Left ventricle myocardium inferior (tissue), 1 donor: ENCODE measurements at places on chromosomes 2 and 18.
A peak's percentile ranks its signal among the peaks of the same experiment; 100 is the strongest.

DNA sequence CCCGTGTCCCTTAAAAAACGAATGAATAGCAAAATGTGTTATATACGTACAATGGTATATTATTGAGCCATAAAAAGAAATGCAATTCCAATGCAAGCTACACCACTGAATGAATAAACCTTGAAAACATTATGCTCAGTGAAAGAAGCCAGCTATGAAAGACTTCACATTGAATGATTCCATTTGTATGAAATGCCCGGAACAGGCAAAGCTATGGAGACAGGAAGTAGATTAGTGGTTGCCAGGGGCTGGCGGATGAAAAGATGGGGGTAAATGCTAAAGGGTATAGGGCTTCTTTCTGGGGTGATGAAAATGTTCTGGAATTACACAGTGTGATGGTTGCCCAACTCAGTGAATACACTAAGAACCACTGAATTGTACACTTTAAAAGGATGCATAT lies 113.3 kb downstream of the NOL10 start:
- DNase-seq: no peak

- no peak for DNase-seq
Observed at GRCh38 chr2:180077295-180077906, 70.3 kb upstream of the CWC22 start.

DNA sequence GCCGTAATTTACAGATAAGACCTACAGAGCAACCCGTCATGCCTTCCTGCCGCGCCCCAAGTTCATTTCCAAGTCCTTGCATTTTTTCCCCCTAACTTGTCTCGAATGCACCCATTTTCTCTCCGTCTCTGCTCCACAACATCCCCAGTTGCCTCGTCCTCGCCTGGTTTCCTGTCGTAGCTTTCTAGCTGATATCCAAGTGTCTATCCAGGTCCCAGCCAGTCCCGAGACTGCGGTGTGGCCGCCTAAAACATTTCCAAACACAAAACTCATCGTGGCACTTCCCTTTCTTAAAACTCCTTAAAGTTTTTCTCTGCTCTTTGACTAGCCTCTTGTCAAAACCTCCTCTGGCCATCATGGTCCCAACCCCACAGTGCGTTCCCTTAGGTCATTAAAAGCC lies 1.2 kb upstream of the BARD1 start:
- peak; percentile 15 for DNase-seq

DNA sequence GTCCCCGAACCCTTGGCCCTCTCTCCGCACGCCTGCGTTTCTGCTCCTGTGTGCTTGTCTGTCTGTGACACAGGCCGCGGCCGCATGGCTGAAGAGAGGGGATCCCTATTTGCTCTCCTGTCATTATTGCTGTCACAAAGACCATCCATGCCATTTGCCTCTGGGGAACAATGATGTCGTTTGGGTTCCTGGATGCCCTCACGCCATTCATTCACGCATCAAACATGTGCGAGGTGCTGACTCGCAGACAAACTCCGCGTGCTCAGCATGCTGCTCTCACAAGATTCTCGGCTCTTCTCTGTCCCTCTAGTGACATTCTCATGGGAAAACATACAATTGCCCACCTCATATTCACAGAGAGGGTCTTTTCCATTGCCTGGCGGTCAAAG lies 67.8 kb downstream of the ASB1 start:
- no peak for DNase-seq

- no peak for DNase-seq
Observed at GRCh38 chr18:11020877-11021414, 128.4 kb downstream of the PIEZO2 start.

DNA sequence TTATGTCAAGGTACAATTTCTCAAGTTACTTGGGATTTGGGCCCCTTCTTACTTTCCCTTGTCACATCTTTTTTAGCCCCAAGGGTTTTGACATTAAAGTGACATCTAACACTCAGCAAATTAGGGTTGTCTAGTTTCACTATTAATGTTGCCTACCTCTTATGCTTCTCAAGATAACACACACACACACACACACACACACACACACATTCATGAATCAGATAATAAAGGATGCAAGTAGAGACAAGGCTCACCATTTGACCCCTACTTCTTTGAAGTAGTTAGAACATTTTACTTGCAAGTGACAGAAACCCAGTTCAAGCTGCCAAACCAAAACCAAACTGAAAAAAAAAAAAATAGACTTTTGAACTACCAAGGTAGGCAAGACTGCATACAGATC lies 138.8 kb downstream of the TRIB2 start:
- DNase-seq: no peak

DNA sequence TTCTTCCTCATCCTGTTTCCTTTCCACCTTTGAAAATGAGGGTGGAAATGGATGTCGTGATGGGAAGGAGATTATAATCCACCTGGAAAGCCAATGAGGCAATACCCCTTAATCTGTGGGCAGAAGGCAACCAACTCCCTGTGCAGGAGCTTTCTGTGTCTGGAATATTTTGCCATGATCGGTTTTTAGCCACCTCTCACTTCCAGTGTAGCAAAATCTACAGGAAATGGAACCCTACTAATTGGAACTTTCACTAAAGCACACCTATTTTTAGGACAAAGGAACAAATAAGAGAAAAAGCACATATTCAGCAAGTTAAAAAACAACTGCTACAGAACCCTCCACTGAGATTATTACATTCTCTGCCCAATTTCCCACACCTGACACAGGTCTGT lies 112.1 kb upstream of the SMAD7 start:
- DNase-seq: no peak

GRCh38 chr2:4324531-4324930 lies 621.2 kb downstream of the DCDC2C start:
- no peak for DNase-seq

DNA sequence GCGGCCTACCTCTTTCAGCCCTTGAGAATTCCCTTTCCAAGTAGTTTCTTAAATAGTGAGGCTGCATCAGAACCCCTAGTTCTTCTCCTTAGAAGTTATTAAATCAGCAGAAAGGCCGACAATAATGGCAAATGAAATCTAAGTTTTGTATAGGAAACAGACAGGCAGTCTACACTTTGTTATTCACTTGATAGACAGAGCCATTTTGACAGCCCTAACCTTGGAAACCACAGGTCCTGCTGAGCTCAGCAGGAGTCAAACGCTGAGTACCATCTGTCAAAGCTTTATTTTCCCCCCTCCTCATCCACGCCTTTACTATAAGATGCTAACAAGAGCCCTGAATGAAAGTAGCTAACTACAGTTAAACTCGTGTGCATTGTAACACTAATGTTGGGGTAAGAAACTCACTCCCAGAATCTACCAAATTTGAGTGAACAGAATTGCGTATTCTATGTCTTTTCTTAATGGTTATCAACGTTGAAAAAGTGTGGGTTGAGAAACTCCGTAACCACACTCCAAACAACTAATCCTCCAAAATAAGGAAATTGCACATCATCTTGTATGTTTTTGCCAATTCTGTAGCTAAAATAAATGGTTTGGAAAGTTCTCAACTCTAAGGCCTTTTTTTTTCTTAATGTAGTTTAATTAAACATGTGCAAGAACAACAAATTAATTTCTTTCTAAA lies 90.6 kb upstream of the EFEMP1 start:
- DNase-seq: no peak

DNA sequence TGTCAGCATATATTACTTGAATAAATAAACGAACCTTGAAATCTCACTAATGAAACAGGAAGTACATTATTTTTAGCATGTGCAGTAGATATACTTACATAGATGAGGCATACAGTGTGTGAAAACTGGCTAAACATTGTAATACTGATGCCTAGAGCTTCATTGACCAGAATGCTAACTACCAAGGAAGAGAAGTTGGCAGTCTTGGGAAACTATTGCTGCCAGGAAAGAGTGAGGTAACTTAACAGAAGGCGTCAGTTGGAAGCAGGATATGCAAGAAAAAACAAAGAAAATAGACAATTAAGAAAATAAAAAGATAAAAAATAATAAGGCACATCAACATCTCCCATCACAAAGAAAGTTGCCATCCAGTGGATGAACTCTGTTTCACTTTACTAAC lies 963.0 kb downstream of the TDRD15 start:
- no peak for DNase-seq

DNA sequence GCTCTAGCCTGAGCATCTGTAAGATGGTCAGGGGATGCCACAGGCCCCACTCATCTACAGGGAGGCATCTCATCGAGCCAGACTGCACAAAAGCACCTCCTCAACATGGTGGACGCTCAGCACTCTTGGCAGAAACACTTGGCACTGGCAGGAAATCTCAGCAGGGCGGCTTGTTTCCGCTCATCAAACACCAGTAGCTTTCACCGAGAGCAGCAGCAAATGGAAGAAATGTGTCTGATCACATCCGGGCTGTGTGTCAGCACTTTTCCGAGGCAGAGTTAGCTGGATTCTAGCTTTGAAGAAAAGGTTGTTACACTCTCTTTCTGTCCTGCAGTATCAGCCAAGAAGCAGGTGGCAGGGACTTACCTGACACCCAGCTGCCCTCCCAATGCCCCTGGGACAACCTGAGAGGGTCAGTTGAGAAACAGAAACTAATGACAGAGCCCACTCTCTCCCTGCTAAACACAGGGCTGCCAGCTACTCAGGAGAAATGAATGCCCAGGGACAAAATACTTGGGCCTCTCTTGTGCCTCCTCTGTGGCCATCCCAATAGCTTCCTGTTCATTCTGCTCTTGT lies 68.9 kb upstream of the FZD7 start:
- DNase-seq: no peak

DNA sequence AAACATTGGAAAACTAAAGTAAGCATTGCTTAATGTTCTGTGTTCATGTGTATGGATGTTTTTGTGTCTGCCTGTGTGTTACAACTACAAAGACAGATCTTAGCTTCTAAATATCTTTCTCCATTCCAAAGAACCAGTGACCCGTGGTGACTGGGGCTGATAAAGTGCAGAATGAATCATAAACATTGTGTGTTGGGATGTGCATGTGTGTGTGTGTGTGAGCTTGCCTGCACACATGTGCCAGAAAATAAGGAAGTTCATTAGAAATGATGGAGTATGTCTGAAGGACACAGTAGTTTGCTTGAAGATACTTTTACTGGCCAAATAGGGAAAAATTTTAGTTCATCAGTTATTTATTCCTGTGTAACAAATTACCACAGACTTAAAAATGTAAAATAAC lies 756.6 kb upstream of the CELF4 start:
- no peak for DNase-seq

- DNase-seq: no peak
Observed at GRCh38 chr2:171792886-171793580, 101.0 kb downstream of the SLC25A12 start.

- peak; percentile 63 for DNase-seq
Observed at GRCh38 chr2:100610381-100610831, 47.6 kb downstream of the PDCL3 start.

GRCh38 chr2:27890924-27891672 lies 569 bp downstream of the BABAM2 start:
- DNase-seq: peak; percentile 60

DNA sequence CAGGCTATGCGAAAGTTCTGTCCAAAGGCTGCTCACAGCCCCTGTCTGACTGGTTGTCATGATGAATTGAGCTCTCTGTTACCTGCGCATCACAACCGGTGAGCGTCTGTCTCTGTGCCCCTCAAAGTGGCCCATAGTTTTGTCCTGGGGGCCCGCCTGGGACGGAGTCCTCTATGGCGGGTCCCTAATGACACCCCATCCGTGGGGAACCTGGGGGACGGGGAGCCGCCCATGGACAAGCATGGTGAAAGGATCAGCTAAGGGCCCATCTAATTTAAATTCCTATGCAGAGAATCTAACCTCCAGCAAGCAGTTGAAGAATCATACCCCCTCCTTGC lies 473 bp downstream of the ELMOD3 start:
- DNase-seq: no peak

DNA sequence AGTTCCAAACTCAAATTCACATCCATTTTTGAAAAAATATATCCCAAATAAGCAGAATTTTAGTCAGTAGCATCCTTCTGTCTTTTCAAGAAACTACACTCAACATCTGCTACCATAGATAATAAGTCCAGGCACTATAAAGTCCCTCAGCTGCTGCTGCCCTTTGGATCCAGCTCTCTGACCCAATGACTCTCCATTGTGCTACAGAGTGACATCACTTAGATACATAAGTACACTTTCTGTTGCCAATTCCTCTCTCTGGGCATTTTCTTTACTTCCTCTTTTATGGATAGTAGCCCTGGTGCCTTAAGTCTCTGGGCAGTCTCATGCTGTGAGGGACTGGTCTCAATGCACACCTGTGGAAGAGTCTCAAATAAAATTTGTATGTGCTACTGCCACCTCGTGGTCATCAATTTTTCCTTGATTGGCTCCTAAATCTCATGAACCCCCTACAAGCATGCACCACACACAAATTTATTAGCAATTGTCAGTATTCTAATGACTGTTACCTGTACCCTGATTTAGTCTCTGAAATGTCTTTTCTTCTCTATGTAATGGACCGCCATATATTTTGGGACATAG lies 219.2 kb downstream of the LRP1B start:
- DNase-seq: no peak

GRCh38 chr18:23369266-23369665 lies 83.8 kb upstream of the RIOK3 start:
- no peak for DNase-seq

- no peak for DNase-seq
Observed at GRCh38 chr2:11742317-11742701, 4.1 kb upstream of the LPIN1 start.

DNA sequence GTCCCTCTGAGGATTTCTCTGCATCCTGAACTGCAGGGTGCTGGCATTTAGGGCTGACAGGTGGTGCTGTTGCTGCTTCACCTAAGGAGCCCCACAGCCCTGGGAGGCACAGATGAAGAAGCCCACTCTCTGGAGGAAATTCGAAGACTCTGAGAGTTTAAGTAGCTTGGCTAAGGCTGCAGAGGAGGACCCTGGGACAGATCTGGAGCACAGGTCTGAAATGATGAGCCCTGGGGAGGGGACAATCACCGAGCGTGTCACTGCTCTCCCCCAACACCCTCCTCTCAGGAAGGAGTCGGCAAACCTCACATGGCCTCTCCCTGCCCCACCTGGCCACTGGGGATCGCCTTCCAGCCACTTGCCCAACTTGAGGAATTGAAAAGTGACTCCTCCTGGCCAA lies 18.6 kb downstream of the CYP27C1 start:
- DNase-seq: no peak

DNA sequence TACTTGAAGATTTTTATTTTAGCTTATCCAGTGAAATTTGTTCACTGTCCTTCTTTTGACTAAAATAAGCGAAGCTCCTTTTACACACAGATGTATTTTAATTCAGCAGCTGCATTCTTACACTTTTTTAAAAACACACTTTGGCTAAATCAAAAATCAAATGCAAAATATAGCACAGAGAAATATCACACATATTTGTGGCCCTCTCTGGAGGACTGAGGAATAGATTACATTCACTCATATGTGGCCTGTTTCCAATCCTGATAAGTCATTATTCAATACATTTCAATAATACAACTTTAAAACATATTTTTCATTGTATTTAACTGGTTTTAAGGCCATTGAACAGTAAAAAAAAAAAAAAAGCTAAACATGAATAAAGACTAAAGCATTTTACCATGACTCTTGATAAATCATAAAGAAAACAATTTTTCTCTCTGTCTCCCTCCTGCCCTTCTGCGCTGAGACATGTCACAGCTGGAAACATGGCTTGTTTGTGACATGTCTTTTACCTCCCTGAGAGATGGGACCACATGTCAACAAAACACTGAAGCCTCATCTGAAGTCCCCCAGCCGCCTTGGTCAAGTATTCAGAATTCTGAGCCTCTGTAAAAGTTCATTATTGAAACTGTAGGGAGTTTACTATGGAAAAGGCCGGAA lies 221.0 kb downstream of the ZNF407 start:
- DNase-seq: no peak
